Activated CD4-positive, alpha-beta memory T cell treated with anti-CD3 and anti-CD28 coated beads for 36 hours (primary cell): ENCODE measurements at places on chromosomes 2 and 18. TPM values are rescaled to one million over a fixed set of nuclear protein-coding genes. Genes with fewer than 3 reads are reported as not detected.

NYAP2 gene
- total RNA-seq = not detected

DNA sequence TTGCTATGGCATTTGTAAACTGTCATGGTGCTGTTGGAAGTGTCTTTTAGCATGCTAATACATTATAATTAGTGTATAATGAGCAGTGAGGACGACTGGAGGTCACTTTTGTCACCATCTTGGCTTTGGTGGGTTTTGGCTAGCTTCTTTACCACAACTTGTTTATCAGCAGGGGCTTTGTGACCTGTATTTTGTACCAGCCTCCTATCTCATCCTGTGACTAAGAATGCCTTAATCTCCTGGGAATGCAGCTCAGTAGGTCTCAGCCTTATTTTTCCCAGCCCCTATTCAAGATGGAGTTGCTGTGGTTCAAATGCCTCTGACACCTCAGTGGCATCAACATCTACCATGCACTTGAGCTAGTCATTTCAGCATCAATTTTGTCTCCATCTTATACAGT lies 29.7 kb downstream of the LYPD6 start:
- peaks cover 1% of the 10 kb centered on the region for H3K4me1 ChIP-seq
- no peak for DNase-seq
- no peak overlapping the region for H3K4me3 ChIP-seq
- no peak overlapping the region for H3K27ac ChIP-seq

- no peak for DNase-seq
- H3K4me3 ChIP-seq = no peak overlapping the region
- H3K27me3 ChIP-seq = no peaks in the 10 kb centered on the region
These were observed 262.4 kb downstream of the MEIS1 start for GRCh38 chr2:66697366-66697765.

PLEKHA3 gene
- total RNA-seq = 22.8 TPM

DNA sequence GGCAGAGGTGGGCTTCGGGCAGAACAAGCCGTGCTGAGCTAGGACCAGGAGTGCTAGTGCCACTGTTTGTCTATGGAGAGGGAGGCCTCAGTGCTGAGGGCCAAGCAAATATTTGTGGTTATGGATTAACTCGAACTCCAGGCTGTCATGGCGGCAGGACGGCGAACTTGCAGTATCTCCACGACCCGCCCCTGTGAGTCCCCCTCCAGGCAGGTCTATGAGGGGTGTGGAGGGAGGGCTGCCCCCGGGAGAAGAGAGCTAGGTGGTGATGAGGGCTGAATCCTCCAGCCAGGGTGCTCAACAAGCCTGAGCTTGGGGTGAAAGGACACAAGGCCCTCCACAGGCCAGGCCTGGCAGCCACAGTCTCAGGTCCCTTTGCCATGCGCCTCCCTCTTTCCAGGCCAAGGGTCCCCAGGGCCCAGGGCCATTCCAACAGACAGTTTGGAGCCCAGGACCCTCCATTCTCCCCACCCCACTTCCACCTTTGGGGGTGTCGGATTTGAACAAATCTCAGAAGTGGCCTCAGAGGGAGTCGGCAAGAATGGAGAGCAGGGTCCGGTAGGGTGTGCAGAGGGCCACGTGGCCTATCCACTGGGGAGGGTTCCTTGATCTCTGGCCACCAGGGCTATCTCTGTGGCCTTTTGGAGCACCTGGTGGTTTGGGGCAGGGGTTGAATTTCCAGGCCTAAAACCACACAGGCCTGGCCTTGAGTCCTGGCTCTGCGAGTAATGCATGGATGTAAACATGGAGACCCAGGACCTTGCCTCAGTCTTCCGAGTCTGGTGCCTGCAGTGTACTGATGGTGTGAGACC lies at the start of gene PROC:
Gene PROC, plus strand, starts transcription at position 128 of the 812 bp plus-strand sequence. CDS start 1,516 bp downstream, outside the sequence.
- peaks cover 22% of the 10 kb centered on the region for H3K4me1 ChIP-seq
- peaks cover 34% of the 10 kb centered on the region for H3K27me3 ChIP-seq
- H3K36me3 ChIP-seq = no peaks in the 10 kb centered on the region
- H3K4me3 ChIP-seq = no peak within 1 kb of the TSS

RPIA gene
- total RNA-seq = 50.7 TPM
